Activated CD4-positive, alpha-beta T cell treated with anti-CD3 and anti-CD28 coated beads for 36 hours (primary cell): ENCODE measurements at places on chromosomes 4 and X. TPM values are rescaled to one million over a fixed set of nuclear protein-coding genes. Genes with fewer than 3 reads are reported as not detected.

- no peak for DNase-seq
Observed at GRCh38 chr4:56360071-56360470, 27.2 kb downstream of the AASDH start.

DNA sequence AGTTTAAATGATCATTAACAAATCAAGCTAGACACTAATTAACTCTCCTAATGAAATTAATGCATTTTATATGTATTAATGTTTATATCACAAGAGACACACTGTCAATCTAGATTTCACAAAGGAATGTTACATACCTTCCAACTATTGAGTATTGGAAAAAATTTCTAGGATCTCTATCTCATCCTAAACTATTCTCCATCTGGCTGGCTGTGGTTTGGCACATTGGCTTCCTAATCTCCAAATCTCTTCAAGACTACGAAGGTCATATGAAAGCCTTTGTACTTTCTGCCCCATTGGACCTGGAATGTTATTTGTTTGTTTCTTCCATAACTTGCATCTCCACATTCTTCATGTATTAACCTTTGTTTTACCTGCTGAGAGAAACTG lies 1160.0 kb downstream of the ADGRL3 start:
- DNase-seq: no peak

- peak; percentile 79 for DNase-seq
Observed at GRCh38 chr4:15755321-15756155, 22.6 kb upstream of the CD38 start.

GRCh38 chr4:118029224-118029623 lies 5.1 kb upstream of the NDST3 start:
- DNase-seq: no peak

DNA sequence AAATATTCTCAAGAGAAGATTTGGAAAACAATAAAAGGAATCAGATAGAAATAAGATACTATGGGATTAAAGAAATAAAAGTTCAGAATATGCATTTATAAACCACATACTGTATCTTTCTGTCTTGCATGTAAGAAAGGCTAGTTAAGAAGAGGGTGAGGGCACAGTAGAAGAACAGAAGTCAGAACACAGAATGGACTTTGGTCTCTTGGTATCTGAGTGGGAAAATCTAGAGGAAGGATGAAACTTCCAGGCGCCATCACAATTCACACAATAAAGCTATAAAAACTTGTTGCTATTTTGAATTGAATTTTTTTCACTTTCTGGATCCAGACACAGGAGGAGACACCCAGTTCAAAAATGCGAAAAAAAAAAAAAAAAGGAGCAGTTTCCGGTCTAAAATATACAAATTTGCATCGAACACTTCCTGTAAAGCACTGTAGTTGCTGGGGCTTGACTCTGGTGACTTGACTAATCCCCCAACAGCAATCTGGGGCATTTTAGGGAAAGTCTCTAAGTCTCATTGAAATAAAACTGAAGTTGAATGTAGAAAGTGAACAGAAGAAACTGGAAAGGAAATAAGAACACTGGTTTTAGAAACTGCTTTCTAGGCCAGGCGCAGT lies 8.1 kb upstream of the NAAA start:
- DNase-seq: no peak

- DNase-seq: no peak
Observed at GRCh38 chr4:153067376-153067775, 131.3 kb downstream of the FHDC1 start.

DNA sequence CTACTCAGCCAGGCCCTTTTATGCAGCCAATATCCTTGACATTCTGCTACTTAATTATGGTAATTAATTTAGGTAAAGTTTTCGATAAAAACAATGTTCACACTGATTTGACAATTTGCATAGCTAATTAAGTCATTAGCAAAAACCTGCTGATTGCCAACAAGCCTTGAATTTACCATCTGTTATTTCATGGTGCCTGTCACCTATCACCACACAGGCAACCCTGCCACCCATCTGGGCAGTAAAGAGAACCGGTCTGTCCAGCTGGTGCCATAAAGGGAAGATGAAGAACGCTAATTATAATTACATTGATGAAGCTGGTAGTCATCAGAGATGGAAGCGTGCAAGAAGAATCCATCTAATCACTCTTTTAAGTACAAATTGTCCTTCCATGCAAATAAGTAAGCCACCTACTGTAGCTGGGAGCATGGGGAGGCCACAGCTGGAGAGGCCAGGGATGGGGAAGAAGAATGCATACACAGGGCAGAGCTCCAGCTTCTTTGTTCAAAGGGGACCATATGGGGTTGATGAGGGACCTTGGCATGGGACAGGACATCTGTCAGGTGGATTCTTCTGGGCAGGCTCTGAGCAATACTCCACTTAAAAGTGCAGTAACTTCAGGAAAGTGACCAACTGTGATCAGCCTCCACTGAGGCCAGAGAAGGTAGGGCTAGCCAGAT lies 277.3 kb upstream of the TAPT1 start:
- no peak for DNase-seq

DNA sequence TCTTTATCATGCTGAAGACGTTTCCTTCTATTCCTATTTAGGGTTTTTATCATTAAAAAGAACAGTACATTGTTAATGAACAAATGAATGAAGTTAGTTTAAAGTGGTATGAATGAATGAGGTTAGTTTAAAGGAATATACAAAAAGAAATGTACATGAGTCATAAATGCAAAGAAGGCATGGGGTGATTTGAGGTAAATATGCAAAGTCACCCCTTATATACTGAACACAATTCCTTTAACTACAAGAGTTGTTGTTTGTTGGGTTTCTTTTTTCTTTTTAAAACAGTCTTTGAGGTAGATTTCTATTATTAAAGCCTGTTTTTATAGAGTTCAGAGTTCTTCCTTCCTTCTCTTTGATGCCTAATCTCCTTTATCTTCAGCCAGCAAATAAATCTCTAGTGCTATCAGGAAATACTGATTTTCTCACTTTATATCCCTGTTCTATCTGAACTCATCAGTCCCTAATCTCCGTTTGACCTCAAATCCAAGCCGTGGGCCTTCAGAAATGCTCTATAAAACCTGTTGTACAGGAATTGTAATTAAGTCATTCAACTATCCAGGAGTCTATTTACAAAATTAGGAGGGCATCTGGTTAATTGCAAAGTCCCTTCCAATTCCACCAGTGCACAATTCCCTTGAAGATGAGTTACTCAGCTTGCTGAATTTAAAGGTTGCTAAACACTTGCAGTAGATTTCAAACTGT lies 31.6 kb upstream of the ABCG2 start:
- no peak for DNase-seq

DNA sequence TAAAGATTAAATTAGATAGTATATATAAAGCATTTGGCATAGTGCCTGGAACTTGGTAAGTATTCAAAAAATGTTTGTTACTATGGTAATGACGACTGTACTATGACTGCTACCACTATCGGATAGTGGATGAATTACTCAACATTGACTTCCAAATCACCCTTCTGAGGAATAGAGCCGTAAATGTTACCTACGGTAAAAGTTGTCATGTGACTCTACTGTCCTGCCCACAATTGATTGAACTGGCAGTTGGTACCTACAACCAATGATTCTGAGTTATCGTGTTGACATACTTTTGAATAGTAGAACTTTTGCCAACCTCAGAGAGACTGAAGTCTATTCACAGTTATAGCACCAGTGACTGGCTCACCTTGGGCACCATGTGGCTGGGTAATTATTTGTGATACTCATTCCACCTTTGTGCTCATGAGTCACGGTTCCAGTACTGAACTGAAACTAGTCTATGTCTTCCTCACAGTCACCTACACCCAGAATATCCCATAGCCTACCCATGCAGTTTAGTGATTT lies 185.5 kb upstream of the PITX2 start:
- no peak for DNase-seq

- DNase-seq: no peak
Observed at GRCh38 chr4:102734116-102734515, 26.7 kb downstream of the MANBA start.

DNA sequence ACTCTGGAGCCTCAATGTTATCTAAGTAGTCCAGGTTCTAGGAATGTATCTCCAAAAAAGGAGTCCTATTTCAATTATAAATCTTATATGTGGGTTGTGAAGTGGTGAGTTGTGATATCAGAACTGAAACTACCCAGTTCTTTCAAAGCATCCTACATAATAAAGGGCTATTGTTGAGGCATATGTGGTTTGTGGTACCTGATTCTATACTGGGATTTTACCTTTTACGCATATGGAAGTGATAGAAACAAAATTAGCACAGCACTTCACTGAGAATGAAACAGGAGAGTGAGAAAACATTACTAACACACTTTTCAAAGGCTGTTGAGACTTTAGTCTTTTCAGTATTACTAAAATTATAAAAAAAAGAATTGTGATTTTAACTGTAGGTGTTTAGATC lies 417.7 kb upstream of the GALNT7 start:
- DNase-seq: no peak

- DNase-seq: no peak
Observed at GRCh38 chrX:138945219-138945618, 233.7 kb upstream of the FGF13 start.

GRCh38 chr4:169745291-169745690 lies 12.5 kb downstream of the HPF1 start:
- no peak for DNase-seq

DNA sequence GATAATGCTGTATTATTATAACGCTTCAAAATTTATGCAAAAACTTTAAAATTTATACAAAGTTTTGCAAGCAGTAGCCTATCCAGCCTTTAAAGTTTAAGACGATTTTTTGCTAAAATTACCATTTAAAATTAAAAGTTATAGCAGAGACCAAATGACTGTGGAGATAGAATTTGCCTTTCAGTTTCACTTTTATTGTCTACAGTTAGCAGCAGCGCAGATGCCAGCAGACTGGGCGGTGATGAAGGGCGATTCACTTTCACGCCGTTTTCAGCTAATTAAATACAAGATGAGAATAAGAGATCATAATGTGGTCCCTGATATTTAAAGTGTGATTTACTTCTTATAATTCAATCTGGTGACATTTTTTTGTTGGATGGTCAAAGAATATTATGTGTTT lies 1381.5 kb upstream of the ADGRL3 start:
- DNase-seq: peak; percentile 20

DNA sequence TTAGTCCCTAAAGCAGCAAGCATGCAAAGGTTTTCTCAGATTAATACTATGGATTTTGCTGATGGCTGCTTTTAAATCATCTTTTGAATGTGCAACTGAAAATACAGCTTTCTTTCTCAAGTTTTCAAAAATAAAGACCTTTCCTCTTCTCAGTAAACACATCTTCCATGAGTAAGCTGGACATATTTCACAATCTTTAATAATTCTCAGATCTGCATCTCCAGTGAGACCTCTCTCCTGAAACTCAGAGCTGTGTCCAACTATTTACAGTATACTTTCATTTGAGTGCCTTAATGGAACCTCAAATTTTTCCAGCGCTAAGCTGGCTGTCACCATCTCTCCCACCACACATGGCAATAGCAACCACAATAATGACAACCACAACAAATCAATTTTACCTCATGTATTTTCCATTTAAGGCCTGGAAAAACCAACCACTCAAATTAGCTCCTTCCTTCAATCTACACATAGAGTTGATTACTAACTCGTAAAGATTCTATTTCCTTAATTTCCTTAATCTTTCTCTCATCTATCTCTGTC lies 192.4 kb upstream of the RPL34 start:
- DNase-seq: no peak

DNA sequence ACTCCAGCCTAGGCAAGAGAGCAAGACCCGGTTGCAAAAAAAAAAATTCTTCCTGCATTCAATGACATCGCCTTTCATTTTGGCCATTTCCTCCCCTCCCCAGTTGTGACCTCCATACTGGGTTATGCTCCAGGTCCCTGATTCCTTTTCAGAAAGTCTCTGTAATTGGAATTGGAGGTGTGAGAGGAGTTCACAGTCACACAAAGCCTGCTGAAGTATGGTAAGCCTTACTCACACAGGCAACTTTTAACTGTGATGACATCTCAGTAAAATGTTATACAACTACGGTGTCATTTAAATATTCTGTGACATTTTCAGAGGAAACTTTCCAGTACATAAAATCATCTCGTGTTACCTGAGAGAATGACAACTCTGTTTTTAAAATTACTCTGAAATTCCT lies 73.6 kb downstream of the CEP44 start:
- no peak for DNase-seq

DNA sequence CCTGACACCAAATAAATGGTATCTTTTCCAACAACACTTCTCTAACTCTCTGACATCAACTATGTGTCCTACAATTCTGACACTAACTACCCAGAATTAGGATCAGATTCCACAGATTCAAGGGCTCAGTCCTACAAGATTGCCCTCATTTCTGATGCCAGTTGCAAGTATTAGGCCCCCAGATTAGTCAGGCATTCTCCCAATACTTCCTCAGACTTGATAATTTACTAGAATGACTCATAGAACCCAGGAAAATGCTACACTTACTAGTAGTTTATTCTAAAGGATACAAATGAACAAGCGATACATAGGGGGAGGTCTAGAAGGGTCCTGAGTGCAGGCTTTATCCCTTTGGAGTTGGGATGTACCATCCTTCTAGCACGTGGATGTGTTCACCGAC lies 8.5 kb downstream of the TIGD2 start:
- DNase-seq: no peak

DNA sequence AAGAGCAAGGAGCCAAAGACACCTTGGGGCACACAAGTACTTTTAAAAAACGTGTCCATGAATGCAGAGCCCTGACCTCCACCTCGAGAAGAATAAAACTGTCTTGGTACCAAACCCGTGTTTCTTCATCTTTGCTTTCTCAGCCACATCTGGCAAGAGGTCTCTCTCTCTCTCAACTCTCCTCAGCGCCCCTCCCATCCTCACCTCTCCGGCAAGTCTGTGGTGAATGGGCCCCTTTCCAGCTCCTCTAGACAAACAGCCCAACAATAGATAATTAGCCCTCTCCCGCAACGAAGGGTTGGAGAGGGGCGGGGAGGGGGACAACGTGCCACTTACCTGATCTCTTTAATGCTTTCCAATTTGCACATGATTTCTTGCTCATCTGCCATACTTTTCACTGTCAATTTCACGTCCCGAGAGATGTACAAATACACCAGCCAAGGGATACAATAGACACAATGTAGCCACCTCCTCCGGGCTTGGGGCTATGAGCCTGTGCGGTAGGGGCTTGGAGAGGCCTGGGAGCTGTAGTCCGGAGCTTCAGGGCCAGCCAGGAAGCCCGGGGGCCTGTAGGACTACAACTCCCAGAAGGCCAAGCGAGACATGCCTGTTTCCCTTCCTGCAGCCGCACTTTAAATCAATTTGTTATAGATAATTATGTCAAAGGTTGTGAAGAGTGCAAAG lies at the start of gene ZC4H2:
TSS of gene ZC4H2 (minus strand) at position 462 of the 684 bp plus-strand sequence. CDS start at position 389, 73 bp downstream.
- peak; percentile 81 for DNase-seq

- DNase-seq: no peak
Observed at GRCh38 chr4:159048166-159048886, 54.6 kb upstream of the RAPGEF2 start.

GRCh38 chr4:128298852-128299251 lies 11.2 kb upstream of the PGRMC2 start:
- DNase-seq: no peak

GRCh38 chrX:95539041-95539440 lies 1145.6 kb upstream of the DIAPH2 start:
- no peak for DNase-seq

Gene CT45A2
- not detected for total RNA-seq

Gene QRFPR
- total RNA-seq: not detected

Gene IQCM
- total RNA-seq: not detected

Gene NUDT10
- total RNA-seq: 1.6 TPM

Gene DNAAF6
- total RNA-seq: not detected

Gene ABCG2
- total RNA-seq: 0.39 TPM

Gene AFAP1
- 27.1 TPM for total RNA-seq

Gene UGT2A3
- not detected for total RNA-seq

Gene SH3D19
- total RNA-seq: not detected

Gene SPRY1
- total RNA-seq: 52.0 TPM

Gene UGT8
- total RNA-seq: 0.18 TPM
